ENCODE measurements at places on chromosomes 7 and 10.

DNA sequence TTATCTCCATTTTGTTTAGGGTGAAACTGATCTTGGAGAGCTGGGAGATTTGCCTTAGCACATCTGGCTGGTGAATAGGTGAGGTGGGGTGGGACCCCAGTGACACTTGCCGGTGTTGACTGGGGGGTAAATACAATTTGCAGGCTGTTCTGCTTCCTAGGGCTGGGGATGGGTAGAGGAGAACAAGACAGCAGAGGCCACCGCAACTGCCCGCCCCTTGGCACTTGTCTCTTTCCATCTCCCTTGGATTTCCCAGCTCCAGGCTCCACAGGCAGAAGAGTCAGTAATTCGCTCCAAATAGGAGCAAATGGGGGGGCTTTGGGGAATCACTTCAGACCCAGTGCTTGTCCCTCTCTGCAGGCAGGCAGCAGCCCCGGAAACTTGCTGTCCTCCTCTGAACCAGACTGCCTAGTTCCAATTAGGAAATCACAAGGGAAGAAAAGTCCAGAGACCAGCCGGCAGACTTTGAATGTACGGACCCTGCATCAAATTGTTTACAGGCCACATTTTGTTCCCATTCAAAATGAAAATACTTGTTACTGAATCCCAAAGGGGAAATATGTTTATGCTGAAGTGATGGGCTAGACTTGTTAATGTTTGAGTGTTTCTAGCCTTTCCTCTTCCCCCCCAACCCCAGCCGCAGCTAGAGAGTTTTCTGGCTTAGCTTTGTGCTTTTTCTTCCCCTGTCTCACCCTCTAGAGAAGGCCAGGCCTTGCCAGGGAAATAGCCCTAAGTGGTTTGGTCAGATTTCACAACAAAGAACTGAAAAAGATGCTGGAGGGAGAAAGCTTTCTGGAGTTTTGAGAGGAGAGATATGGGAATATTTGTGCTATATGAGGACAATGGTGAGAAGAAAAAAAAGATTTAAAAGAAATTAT is 10.0 kb upstream of the INPP5F start:
- peak overlapping the region; percentile 62 for H3K27ac ChIP-seq
- H3K36me3 ChIP-seq: no peaks in the 10 kb centered on the region
- H3K27me3 ChIP-seq: no peaks in the 10 kb centered on the region

DNA sequence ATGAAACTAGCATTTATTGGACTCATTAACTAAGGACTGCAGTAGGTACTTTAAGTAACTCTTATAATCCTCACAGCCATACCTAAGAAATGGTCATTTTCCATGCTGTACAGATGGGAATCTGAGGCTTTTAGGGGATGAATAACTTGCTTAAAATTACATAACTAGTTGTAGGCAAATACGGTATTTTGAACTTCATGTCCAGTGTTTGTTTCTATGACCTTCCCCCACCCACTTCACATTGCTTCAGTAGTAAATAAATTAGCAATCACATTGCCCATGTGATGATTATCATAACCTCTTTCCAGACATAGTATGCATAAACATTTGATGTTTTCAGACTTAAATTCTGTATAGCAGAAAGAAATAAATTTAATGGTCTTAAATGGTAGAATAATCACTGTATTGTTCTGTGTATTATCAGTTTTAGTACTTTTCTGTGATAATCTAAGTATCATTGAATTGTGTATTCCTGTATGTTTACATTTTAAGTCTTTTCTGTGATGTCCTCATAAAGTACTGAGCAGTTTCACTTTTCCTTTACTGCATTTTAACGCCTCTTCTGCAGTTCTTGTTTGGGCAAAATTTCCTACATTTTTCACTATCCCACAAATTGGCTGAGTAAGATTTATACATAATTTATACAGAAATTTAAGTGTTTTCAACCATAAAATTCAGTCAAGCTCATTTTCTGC is 48.3 kb downstream of the ANKIB1 start:
- peak overlapping the region; percentile 16 for H3K27ac ChIP-seq
- no peaks in the 10 kb centered on the region for H3K4me1 ChIP-seq
- no peak overlapping the region for H3K4me3 ChIP-seq

- H3K27ac ChIP-seq: no peak overlapping the region
- no peaks in the 10 kb centered on the region for H3K27me3 ChIP-seq
- no peaks in the 10 kb centered on the region for H3K36me3 ChIP-seq
- no peaks in the 10 kb centered on the region for H3K4me1 ChIP-seq
- no peak overlapping the region for H3K4me3 ChIP-seq
- DNase-seq: no peak
These were observed 117.8 kb downstream of the WDR37 start for GRCh38 chr10:1174022-1174421.

- no peak for DNase-seq
- H3K27ac ChIP-seq: no peak overlapping the region
- no peaks in the 10 kb centered on the region for H3K27me3 ChIP-seq
- no peaks in the 10 kb centered on the region for H3K36me3 ChIP-seq
These were observed 65.3 kb upstream of the NPTX2 start for GRCh38 chr7:98551611-98552273.

DNA sequence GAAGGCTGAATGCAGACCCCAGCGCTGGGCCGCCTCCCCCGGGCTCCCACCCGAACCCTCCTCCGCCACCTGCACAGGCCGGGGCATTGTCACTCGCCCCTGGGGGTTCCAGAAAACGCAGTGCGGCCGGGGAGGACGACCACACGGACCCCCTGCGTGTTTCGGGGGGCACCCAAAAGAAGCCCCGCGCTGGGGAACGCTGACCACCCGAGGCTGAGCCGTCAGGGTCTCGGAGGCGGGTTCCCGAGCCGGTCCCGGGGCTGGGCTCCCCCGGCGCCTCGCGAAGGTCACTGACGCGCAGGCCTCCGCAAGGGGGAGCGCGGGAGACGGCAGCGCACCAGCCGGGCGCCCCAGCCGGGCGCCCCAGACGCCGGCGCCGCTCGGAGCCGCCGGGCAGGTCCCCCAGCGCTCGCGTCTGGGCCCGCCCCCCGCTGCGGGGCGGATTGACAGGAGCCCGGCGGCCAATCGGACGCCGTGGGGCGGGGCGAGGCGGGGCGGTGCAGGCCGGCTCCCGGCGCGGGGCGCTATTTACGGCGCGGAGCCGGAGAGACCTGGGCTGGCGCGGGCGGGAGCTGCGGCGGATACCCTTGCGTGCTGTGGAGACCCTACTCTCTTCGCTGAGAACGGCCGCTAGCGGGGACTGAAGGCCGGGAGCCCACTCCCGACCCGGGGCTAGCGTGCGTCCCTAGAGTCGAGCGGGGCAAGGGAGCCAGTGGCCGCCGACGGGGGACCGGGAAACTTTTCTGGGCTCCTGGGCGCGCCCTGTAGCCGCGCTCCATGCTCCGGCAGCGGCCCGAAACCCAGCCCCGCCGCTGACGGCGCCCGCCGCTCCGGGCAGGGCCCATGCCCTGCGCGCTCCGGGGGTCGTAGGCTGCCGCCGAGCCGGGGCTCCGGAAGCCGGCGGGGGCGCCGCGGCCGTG is at the start of gene BAMBI:
TSS of gene BAMBI (plus strand) at position 554 of the 920 bp plus-strand sequence. CDS start 377 bp downstream, outside the sequence.
- peaks cover 25% of the 10 kb centered on the region for H3K4me1 ChIP-seq
- peak within 1 kb of the TSS; percentile 75 for H3K27ac ChIP-seq
